ENCODE measurements at places on chromosomes 16 and 17. TPM values are rescaled to one million over a fixed set of nuclear protein-coding genes. Genes with fewer than 3 reads are reported as not detected.
A peak's percentile ranks its signal among the peaks of the same experiment; 100 is the strongest.

DNA sequence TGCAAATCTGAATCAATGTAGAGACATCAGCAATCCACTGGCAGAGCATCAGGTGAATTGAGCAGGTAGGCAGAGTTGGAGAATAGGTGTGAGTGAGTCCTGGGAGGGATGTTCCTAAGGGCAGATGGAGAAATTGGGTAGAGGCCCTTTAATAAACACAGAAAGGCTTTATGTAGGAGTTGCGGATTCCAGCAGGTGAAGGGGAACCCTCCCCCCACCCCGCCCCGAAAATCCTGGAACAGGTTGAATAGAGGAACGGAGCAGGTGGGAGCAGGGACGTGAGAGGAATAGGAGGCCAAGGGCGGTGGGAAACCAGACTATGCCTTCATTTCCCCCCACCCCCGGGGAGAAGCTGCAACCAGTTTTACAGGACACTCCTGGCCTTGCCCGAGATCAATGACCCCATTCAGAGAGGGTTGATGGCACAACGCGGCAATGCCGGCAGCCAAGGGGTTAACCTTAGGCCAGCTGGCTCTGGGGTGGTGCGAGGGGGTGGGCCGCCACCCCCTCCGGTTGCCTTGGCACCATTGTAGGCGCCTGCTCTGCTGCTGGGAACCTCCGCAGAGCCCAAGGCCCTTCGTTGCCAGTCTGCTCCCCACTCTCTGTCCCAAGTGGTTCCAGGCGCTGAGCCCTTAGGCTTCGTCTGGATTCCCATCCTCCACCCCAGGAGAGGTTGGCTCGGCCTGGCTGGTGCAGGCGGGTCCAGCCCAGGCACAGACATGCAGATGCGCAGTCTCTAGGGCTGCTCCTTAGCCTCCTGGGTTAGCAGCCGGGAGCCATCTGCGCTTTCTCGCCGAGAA is 814 bp upstream of the RUNDC3A start:
- no peak overlapping the region for H3K27ac ChIP-seq
- no peak for DNase-seq
- H3K36me3 ChIP-seq: no peaks in the 10 kb centered on the region
- peaks cover 9% of the 10 kb centered on the region for H3K4me1 ChIP-seq
- H3K27me3 ChIP-seq: peaks cover 3% of the 10 kb centered on the region

GRCh38 chr17:19495828-19496528 is 37.7 kb upstream of the SLC47A1 start:
- no peak for DNase-seq
- no peak overlapping the region for H3K4me3 ChIP-seq
- H3K36me3 ChIP-seq: no peaks in the 10 kb centered on the region
- no peak overlapping the region for H3K27ac ChIP-seq

DNA sequence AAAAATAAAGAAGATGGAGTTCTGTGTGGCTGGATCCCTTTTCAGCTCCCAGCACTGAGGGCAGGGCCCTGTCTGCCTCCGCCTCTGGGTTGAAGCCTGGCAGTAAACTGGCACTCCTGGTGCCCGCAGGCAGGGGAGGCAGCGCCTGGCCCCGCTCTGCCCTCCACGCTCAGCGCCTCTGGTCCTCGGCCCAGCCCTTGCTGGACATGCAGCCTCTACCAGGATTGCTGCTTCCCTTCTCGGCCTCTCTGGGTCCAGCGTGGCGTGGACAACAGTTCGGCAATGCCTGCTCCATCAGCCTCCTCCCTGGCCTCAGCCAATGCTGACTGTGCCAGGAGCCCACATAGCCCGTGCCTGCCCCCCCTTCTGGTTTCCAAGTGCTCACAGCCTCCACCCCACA is 84.4 kb upstream of the CHMP6 start:
- H3K4me3 ChIP-seq: no peak overlapping the region
- peaks cover 69% of the 10 kb centered on the region for H3K36me3 ChIP-seq
- H3K27ac ChIP-seq: no peak overlapping the region
- no peak for DNase-seq
- H3K27me3 ChIP-seq: no peaks in the 10 kb centered on the region

GRCh38 chr16:14365200-14365851 is 264.7 kb downstream of the PARN start:
- no peak for DNase-seq
- H3K4me3 ChIP-seq: no peak overlapping the region
- no peak overlapping the region for H3K27ac ChIP-seq
- no peaks in the 10 kb centered on the region for H3K27me3 ChIP-seq
- H3K4me1 ChIP-seq: no peaks in the 10 kb centered on the region
- H3K36me3 ChIP-seq: no peaks in the 10 kb centered on the region

- no peaks in the 10 kb centered on the region for H3K27me3 ChIP-seq
- H3K4me1 ChIP-seq: no peaks in the 10 kb centered on the region
- no peak overlapping the region for H3K27ac ChIP-seq
- H3K36me3 ChIP-seq: no peaks in the 10 kb centered on the region
- no peak for DNase-seq
- no peak overlapping the region for H3K4me3 ChIP-seq
Measured at GRCh38 chr16:7548796-7549318, 216.2 kb downstream of the RBFOX1 start.

DNA sequence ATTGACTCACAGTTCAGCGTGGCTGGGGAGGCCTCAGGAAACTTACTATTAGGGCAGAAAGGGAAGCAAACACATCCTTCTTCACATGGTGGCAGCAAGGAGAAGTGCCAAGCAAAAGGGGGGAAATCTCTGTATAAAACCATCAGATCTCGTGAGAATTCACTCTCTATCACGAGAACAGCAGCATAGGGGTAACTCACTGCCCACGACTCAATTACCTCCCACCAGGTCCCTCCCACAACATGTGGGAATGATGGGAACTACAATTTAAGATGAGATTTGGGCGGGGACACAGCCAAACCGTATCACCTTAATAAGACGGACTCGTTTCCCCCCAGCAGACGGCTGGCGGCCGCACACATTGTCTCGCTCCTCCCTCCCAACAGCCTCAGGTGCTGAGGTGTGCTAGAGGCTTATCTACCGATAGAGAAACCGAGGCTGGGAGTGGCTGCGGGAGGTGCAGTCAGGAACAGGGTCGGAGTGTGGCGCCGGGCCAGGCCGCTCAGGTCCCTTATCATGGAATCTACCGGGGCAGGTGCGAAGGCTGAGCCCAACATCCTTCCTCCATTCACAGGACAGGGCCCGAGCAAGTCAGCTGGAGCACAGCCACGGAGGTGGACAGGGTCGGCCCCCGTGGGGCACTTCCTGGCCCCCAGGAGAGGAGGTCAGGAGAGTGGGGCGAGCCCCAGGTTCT is 4.9 kb upstream of the ZG16B start:
- no peak overlapping the region for H3K4me3 ChIP-seq
- no peaks in the 10 kb centered on the region for H3K27me3 ChIP-seq
- DNase-seq: no peak

DNA sequence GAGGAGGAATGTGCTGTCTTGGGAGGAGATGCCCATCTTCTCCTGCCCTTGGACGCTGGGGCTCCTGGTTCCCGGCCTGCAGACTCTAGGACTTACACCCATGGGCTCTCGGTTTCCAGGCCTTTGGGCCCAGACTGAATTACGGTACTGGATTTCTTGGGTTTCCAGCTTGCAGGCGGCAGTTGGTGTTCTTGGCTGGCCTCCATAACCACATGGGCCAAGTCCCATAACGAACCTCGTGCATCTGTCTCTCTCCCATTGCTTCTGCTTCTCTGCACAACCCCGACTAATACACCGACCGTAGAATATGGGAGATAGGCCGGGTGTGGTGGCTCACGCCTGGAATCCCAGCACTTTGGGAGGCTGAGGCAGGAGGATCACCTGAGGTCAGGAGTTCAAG is 162.6 kb downstream of the SDK2 start:
- no peak overlapping the region for H3K4me3 ChIP-seq
- H3K27ac ChIP-seq: no peak overlapping the region
- no peaks in the 10 kb centered on the region for H3K36me3 ChIP-seq
- no peaks in the 10 kb centered on the region for H3K4me1 ChIP-seq
- no peak for DNase-seq

- DNase-seq: no peak
- H3K27me3 ChIP-seq: no peaks in the 10 kb centered on the region
- H3K27ac ChIP-seq: peak overlapping the region; percentile 82
- peaks cover 20% of the 10 kb centered on the region for H3K4me1 ChIP-seq
- no peaks in the 10 kb centered on the region for H3K36me3 ChIP-seq
- H3K4me3 ChIP-seq: no peak overlapping the region
Measured at GRCh38 chr17:64120159-64120810, 9.7 kb downstream of the ERN1 start.

- H3K4me3 ChIP-seq: no peak overlapping the region
- H3K27ac ChIP-seq: no peak overlapping the region
- DNase-seq: peak; percentile 21
- no peaks in the 10 kb centered on the region for H3K36me3 ChIP-seq
Measured at GRCh38 chr17:82963104-82963950, 116.1 kb upstream of the METRNL start.

DNA sequence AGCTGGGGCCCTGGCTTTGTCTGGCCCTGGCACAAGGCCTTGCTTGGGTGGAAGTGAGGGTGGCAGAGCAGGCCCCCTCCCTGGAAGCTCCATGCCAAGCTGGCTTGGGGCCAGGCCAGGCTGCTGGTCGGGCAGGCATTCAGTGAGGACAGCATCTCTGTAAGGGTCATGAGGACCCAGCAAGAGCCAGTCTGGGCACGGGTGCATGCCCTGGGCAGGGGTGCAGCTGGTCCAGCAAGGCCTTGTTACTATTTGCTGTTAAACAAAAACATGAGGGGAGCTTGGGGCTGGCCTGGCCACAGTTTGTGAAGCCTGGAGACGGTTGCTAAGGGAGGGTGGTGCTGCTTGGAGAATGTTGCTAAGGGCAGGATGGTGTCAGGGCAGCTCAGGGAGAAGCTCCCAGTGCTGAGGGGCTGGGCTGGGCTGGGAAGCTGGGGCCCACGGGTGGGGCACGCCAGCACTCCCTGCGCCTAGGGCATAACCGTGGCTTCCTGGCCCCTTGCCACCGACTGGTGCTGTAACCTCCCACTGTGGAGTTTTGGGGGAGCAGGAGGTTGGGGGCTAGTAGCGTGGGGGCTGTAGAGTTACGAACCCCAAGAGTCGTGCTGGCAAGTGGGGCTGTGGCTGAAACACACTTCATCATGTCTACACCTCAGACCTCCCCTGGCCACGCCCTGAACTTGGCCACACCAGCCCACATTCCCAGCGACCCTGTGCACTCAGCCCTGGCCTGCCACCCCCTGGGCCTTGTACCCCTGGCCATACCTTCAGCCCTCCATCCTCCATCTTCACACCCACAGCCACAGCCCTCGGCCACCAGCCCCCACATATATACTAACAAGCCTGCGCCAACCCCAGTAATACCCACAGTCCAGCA is 1.6 kb downstream of the TPPP3 start:
- H3K4me1 ChIP-seq: peaks cover 13% of the 10 kb centered on the region
- no peak overlapping the region for H3K27ac ChIP-seq
- DNase-seq: no peak
- peaks cover 37% of the 10 kb centered on the region for H3K27me3 ChIP-seq
- no peaks in the 10 kb centered on the region for H3K36me3 ChIP-seq

DNA sequence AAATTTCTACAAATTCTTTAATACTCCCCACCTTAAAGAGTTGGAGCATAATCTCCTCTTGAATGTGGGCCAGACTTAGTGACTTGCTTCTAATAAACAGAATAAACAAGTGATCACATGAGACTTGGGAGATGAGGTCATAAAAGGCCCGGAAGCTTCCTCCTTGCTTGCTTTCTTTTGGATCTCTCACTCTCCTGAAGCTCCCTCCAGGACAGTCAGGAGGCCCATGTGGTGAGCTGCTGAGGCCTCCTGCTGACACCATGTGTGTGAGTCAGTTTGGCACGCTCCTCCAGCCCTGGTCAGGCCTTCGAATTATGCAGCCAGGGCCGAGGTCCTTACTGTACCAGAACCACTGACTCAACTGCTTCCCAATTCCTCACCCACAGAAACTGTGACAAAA is 53.2 kb downstream of the NDEL1 start:
- no peaks in the 10 kb centered on the region for H3K27me3 ChIP-seq
- no peak overlapping the region for H3K27ac ChIP-seq
- H3K4me1 ChIP-seq: no peaks in the 10 kb centered on the region
- no peak for DNase-seq
- no peak overlapping the region for H3K4me3 ChIP-seq

DNA sequence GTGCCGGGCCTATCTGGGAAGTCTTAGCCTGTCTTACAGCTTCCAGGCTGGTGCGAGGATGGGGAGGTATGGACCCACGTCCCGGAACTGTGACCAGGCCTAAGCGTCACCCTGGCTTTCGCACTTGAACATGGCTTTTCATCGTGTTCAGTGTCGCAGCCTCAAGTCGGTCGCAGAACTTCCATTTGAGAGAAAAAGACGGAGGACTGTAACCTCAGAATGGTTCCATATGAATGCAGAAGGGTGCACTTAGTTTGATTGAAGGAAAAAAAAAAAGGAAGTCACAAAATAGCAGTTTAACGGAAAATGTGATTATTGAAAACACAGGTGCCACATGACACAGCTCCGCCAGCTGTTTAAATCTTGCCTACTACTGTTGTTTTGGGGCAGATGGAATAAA is 30.2 kb upstream of the JPT2 start:
- H3K4me1 ChIP-seq: peaks cover 20% of the 10 kb centered on the region
- DNase-seq: no peak
- H3K27me3 ChIP-seq: no peaks in the 10 kb centered on the region
- H3K4me3 ChIP-seq: no peak overlapping the region
- H3K27ac ChIP-seq: peak overlapping the region; percentile 89

Gene MYL4
- 8.9 TPM for total RNA-seq

Gene CA5A
- total RNA-seq: 0.09 TPM

Gene SKAP1
- total RNA-seq: 28.8 TPM

Gene KRTAP4-6
- not detected for total RNA-seq

Gene TNFRSF13B
- total RNA-seq: 0.14 TPM

All from thymus (tissue), 14 donors.